Stimulated activated CD4-positive, alpha-beta T cell treated with anti-CD3 and anti-CD28 coated beads, Interleukin-15, amount 100 ng/mL, for 24 hours (primary cell): ENCODE measurements at places on chromosomes 1 and 21.

- DNase-seq = no peak
Observed at GRCh38 chr1:21547876-21548275, 38.7 kb downstream of the ALPL start.

DNA sequence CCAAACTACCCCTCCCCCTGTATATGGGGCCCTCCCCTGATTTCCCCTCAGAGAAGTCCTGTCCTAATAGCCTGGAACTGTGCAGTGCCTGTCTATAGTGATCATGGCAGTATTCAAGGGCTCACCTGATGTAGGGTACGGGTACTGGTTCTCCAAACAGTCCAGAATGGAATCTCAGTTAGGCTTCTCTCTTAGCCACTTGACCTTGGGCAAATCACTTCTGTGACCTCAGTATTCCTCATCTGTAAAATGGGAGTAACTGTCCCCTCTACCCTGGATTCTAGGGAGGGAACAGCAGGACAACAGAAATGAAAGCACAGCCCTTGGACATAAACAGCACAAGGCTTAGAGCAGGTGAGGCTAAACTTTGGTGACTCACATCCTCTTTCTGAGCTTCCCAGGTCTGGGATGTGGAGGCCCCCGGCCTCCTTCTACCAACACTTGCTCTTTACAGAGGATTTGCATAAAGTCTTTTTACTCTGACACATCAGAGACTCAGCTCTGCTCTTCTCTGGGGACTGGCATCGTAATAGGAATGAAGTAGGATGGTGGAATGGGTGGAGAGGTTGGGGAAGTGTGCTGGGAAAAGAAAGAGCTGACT is 20.0 kb upstream of the PDZK1IP1 start:
- DNase-seq = no peak

DNA sequence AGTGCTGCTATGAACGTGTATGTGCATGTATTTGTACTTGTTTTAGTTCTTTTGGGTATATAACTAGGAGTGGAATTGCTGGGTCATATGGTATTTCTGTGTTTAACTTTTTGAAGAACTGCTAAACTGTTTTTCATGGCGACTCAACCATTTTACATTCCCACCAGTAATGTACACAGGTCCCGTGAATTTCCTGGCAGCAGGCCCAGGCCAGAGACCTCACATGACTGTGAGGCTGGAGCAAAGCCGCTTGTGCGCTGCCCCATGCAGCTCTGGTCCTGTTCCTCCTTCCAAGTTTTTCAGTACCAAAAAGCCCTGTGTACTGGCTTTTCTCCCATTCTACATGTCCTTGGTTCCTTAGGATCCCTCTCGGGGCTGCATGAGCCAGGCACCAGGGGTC is 29.6 kb downstream of the ACOT11 start:
- DNase-seq = no peak

GRCh38 chr1:25568090-25568833 is 24.9 kb downstream of the LDLRAP1 start:
- DNase-seq = no peak

GRCh38 chr1:10540277-10541005 is 65.7 kb downstream of the PEX14 start:
- DNase-seq = no peak

DNA sequence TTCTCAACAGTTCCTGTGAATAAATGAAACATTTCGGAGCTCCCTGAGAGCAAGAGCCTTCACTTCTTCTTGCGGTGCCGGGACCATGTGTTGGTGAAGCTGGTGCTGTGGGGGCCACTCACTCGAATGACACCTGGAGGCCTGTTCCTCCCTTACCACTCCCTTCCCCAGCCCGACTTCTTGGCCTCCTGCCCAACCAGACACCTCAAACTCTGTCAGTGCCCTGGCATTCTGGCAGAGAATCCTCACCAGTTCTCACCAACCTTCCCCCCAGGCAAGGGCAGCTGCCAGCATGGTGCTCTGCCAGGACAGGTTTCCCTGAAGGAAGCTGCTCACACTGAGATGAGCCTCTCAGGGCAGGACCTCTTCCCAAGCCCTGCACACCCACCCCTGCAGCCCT is 68.3 kb downstream of the MPZL1 start:
- no peak for DNase-seq

GRCh38 chr1:165381745-165382505 is 25.4 kb upstream of the LMX1A start:
- DNase-seq = no peak

DNA sequence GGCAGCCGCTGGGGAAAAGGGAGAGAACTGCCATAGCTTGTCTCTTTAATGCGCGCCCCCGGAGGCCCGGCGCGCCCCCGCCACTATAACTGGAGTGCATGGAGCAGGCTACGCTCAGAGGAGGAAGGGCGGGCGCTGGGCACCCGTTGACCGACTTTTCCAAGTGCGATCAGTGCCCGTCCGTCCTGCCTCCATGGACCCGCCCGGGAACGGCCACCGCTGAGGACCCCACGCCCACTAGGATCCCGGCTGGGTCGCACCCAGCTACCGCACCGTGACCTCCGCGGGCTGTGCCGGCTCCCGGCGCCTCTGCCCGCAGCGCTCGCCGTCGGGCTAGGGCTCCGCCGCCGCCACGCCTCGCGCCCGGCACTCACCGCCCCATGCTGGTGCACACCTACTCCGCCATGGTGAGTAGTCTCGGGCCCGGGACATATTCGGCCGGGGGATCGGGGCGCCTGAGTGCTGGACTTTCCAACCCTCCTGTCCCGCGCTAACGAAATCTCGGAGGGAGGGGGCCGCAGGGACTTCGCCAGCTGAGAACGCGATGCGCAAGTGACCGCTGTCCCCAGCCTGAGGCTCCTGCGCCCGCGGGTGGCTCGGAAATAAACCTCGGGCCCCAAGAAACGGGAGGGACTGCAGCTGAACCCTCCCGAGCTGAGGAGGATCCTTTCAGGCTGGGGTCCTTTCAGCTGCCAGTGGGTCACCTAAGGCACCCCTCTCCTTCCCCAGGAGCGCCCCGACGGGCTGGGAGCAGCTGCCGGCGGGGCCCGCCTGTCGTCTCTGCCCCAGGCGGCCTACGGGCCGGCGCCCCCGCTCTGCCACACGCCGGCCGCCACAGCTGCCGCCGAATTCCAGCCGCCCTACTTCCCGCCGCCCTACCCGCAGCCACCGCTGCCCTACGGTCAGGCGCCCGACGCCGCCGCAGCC is at the start of gene TFAP2E:
Gene TFAP2E (plus strand): TSS at position 117 of the 927 bp plus-strand sequence. CDS start 264 bp downstream, at position 381.
- DNase-seq = peak; percentile 25

- DNase-seq = no peak
Observed at GRCh38 chr21:39363607-39364555, 15.0 kb upstream of the HMGN1 start.

DNA sequence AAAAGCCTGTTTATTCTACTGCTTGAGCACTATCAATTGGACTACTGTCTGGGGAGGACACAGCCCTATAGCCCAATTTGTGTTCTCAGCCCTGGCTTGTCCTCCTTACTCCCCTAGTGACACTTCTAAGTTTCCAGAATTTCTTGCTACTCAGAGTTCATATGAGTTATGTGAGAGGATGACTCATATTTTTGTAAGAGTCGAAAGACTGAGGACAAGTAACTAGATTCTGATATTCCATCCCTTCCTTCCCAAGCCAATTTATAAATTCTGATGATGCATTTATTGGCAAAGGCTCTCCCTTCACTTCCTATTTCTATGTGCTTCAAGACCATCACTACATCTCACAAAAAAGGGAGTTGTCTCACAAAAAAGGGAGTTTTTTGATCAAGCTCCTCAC is 422.2 kb upstream of the DEPDC1 start:
- DNase-seq = no peak

GRCh38 chr1:117188816-117189437 is 21.8 kb downstream of the VTCN1 start:
- no peak for DNase-seq

DNA sequence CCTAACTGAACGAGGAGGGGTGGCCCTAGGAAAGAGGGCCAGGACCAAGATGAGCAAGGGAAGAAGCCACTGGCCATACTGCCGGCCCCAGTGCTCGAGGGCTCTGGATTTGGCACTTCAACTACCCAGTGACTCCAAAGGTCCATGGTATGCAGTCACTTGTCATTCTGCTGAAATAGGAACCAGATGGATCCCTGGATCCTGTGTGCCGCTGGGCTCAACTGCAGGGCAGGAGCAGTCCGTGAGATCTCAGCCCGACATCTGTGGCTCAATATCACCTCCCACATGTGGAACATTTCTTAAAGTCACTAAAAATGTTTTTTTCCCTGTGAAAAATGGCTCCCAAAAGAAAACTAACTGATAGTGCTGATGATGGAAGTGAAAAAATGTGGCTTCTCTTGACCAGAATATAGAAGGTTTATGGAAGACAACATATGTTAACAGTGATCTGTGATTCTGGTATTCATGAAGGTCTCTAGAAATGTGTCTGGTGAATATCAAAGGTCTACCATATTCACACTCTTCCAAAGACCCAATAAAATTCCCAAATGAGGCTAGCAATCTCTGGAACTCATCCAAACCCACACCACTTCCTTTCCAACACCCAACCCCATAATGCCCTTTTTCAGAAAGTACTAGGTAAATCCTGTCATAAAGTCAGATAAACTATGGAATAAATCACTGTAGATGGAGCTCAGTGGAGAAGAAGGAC is 24.1 kb downstream of the PAFAH2 start:
- DNase-seq = no peak

- no peak for DNase-seq
Observed at GRCh38 chr1:11426617-11427016, 52.3 kb upstream of the DISP3 start.

GRCh38 chr1:174352117-174352516 is 95.6 kb upstream of the GPR52 start:
- DNase-seq = no peak

DNA sequence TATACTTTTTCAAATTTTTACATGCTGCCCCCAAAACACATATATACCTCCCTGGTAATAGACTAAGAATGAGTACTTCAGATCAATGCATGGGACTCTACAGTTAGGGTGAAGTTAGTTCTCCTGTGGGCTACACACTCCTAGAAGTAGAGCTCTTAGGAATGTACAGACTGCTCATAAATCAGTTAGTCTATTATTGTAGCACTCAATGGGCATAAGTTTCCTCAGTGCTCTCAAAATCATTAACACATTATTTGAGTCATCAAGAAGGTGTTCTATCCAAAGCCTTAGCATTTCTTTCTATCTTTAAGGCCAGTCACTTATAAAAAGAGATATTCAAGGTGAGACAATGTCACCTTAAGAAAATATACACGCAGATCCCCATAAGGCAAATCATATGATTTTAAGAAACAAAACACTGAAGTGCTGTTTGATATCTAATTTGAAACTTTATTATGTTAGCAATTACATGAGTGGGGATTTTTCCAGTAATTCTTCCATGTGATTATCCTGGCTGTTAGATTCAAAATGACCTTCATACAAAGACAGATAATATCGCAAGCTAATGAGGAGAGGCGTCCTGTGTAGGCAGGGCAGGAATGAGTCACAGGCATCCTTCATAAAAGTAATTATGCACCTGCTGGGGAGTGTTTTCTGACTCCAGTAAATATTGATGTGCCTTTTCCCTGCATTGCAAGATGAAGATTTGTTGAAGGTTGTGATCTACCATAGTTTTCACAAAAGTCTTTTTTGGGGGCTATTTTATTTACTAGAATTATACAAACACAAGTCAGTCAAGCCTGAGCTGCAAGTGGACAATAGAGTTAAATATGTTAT is 167.2 kb upstream of the ATP1B1 start:
- DNase-seq = no peak

DNA sequence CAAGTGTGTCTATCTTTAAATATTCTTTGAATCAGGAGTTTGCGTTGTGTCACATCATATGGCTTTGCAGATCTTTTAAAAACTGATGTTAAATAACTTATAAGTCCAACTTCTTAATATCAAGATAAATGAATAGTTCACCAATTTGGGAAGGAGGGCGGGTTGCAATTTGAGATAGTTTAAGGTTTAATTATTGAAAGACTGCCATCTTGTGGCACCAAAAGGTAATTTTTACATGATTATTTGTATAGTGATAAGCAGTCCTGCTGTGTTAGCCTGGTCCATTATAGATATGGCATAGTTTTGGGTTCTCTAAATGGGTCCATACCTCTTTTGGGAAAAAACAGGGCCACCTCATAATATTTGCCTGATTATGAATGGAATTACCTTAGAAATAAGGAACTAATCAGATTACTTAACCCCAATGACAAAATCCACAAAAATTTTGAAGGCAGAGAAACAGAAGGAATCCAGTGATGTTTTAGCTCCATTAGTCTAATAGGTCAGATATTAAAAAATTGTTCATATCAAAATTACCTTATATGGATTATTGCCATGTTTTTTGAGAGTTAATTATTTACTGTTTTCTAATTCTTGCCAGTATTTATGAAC is 64.3 kb downstream of the PRKAA2 start:
- DNase-seq = no peak

DNA sequence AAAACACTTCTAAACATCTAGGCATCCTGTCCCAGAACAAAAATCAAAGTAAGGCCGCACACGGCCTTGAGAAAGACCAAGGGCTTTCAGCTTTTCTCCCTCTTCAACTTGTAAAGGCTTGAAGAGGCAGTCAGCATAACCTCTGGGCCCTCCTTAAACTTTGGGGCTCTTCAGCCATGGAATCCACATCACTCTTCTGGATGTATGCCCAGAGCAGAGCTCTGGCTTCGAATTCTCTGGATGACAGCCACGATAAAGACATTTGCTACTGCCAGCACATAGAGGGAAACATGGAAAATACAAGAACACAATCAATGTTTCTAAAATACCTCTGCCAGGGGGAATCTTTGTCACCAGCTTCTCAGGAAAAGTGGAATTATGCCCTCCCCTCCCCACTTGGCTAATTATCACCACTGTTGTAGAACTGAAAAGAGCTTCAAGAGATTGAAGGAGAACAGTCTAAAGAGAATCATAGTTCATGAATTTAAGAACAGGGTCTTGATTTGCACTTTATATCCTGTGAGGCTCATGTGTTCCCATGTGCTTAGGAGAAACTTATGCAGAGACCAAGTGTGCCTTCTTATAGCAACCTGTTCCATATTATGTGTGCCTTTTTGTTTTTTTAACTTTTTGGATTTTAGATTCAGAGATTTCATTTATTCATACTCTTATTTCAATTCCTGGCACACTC is 39.0 kb upstream of the DPT start:
- DNase-seq = no peak

DNA sequence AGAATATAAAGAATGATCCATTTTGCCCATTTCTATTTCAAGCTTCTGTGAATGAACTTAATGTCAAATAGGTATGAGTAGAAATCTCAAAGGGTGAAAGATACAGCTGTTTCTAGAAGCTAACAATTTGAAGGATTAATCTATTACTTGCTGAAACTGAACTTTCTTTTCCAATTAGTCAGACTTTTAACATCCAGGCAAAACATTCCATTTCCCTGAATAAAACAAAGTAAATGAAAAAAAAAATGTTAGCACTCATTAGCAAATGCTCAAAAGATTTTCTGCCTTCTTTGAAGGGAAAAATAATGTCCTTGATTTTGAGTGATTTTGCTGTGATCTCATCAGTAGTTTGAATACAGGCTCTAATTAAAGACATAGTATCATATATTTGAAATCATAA is 447.6 kb upstream of the PRMT6 start:
- no peak for DNase-seq

DNA sequence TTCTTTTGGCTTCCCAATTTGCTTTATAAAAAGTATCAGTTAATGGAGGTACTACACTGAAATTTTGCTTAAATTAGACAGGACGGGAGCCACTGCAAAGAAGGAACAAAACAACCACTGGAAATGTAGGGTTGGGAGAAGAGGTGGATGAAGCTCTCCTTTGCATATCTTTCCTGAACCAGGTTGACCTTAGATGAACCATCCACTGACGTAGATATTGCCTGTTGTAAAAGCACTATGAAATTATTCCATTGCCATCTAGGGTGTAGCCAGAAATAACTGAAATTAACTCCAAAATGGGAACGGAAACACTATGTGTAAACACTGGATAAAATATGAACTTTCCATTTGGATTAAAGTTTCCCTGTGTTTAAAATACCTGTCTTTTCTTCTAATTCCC is 1.2 kb upstream of the ABL2 start:
- no peak for DNase-seq

GRCh38 chr1:15835205-15835740 is 12.2 kb upstream of the SPEN start:
- DNase-seq = no peak
